ENCODE measurements at places on chromosomes 3 and 15. TPM values are rescaled to one million over a fixed set of nuclear protein-coding genes. Genes with fewer than 3 reads are reported as not detected.

Gene GOLGA8T
- total RNA-seq = not detected

Gene PLA2G4E
- not detected for total RNA-seq

Gene SLC28A2
- not detected for total RNA-seq

Gene APBA2
- 126 TPM for total RNA-seq

Gene BOC
- not detected for total RNA-seq

Gene FAM174B
- total RNA-seq = 3.6 TPM

GRCh38 chr3:6172871-6173642 is 687.9 kb upstream of the GRM7 start:
- DNase-seq = no peak

DNA sequence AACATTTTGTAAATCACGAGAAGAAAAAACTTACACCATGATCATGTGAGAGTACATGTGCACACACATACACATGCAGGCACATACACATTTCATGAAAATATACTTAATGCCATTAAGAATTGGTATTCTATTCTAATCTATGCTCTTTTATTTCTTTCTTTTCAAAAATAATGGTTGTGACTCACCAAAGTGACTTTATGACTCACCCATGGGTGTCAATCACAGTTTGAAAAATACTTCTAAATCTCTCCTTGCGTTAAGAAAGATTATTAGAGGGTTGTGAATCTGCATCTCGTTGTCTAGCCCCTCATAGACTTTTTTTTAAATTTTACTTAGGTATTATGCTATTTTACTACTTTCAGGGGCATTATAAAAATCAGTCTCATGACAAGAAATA is 254.2 kb downstream of the TUSC7 start:
- DNase-seq = no peak

GRCh38 chr3:14561051-14561960 is 21.2 kb upstream of the GRIP2 start:
- no peak for DNase-seq

DNA sequence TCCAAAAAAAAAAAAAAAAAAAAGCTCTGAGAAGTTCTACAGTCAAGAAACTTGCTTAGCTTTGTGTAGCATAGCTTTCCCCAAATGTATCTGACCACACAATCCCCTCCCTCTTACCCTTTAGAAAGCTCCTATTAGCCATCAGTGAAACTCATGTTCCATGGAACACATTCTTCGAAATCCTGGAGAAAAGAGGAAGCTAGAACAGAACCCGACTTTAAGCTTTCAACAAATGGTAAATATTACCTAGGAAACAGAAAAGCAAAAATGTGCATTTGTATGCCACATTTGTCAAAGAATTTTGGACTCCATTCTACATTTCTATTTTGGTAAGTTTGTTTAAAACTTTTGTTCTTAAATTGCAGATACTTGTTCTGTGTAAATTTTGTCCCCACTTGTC is 17.4 kb upstream of the CRTC3 start:
- no peak for DNase-seq

- DNase-seq = no peak
Measured at GRCh38 chr3:100105501-100105900, 8.8 kb downstream of the FILIP1L start.

DNA sequence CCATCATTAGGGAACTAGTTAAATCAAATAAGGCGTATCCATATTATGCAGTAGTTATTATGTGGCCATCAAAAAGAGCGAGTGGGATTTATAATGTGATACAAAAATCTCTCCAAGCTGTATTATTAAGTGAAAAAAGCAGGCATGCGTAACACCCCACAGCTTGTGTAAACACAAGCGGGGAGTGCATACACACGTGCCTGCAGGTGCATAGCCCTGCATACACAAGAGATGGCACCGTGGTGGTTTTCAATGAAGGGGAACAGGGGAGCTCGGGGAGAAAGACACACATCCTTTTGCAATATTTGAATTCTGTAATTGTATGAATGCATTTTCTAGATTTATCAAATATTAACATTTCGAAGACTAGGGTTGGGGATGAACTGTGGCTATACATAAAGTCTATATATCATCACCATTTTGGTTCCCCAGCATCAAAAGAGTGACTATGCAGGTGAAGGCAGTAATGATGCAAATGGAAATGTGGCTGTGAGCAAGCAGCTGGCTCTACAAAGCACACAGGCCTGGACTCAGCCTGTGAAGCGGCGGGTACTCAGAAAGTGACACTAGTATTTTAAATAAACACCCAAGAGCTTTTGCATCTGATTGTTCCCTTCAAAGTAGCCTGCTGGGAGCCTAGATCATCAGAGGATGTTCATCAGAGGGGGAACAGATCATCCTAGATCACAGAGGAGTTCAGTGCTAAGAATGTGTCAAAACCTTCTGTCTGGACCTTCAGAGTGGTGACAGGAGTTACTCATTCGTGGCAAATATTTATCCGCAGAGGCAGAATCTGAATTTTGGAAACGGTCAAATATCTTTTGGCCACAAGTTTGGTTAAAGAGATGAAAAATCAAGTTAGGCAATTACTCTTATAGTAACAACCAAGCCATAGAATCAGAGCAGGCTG is 9.4 kb upstream of the KIF7 start:
- DNase-seq = no peak

DNA sequence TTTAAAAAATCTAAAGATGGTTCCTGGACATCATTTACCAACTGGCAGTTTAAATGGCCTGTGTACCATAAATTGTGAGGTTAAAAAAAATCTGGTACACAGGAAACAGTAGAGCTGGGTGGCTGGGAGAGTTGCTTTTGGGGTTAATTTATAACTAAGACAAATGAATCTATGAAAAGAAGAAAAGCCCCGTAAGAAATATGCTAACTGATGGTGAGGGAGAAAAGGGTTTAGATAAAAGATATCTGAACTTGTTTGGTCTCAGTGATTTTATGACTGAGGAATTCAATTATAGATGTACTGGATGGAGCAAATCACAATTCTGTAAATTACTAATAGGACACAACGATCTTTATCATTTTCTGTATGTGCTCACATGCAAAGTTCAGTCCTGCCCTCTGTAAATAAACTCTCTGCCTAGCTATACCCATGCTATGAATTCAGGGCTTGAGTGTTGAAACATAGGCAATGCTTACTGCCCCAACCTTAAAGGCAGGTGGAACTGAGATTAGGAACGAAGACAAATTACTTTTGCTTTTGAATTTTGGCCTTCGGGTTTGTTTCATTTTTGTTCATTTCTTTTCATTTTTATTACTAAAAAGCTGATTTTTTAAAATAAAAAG is 28.0 kb downstream of the PPARG start:
- DNase-seq = no peak

DNA sequence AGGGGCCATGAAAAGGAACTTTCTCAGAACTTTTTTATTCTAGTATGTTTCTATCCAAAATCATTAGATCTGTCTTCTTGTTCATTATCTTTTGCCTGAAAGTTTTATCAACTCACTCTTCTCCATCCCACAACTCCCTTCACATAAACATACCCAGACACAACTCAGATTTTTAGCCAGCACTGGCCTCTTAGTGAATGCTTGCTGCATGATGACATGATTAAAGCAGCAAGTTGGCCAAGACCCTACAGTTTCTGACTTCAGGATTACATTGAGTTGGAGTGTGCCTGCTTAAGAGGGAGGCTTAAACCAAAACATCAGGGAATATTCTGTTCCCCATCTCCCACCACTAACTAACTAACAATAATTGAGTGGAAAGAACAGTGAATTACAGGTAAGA is 38.1 kb downstream of the PLSCR2 start:
- DNase-seq = no peak

DNA sequence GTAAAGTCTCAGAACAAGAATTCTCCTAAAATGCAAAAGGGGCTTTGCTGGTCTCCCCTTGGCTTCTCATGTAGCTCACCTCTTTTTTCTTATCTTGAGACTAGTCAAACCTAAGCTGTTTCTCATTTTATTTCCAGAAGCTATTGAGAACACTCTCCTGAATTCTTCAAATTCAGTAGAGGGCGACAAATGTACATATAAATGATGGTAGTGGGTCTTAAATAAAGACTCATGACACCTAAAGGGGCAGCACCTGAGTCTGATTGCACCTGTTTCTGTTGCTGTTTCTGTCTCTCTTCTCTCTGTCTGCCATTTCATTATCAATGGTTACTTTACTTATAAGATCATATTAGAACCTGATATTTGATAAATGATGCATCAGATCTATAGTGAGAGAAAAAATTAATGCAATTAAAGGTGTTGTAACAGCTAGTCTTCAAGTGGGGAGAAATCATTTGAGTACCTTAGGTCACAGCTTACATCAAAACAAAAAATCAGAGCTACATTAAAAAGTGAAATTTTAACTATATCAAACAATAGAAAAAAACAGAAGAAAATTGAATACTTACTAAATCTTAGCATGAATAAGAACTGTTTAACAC is 7.0 kb downstream of the ADIPOQ start:
- no peak for DNase-seq

DNA sequence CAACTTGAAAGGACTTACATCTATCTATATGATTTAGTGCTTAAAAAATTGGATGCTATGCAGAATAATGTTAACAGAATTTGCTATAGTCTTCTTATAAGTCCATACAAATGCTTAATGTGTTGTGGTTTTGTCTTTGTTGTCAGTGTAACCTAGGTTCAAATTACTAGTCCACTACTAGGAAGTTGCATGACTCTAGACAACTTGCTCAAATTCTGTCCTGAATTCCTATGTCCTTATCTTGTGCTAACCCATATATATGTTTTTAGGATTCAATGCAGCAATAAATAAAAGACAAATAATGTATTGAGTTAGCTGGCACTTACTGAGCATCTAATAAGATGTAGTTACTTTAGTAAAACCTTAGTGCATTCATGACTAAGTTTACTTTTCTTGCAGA is 276.5 kb upstream of the KCNMB2 start:
- DNase-seq = no peak

DNA sequence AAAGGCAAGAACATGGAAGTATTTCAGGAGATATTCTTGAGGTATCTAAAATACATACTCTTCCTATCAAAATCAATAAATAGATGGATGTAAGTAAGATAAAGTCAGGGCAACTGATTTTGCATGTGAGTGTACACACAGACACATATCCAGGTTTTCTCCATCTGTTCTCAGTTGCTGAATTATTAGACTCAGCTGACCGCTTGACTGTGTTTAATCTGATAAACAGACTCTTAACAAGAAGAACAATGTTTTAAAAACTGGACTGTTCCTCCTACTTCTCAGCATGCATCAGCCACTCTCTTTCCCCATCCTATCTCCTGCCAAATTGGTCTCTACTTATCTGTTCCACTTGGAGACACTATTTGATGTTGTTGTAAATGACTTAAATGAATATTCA is 73.5 kb downstream of the GOLGA8G start:
- no peak for DNase-seq
